ENCODE measurements at places on chromosomes 16 and 17.

DNA sequence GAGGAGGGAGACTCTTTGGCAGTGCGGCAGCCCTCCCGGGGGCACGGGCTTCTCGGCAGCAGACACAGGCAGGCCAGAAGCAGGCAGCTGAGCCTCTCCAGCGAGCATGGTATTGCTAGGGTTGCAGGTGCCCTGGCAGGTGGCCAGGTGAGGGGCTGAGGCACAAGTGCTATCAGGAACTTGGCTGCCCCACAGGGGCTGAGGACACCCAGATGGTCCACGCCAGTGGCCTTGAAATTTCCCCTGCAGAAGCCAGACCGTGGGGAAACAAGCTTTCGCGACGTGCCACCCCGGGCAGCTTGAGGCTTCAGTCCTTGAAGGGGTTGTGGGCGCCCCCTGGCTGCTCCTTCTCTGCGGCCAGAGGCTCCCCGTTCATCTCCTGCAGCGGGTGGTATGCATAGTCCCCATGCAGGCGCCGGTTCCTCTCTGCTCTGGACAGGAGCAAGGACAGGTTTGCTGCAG, 8.5 kb downstream of the NAGPA start:
- no peaks in the 10 kb centered on the region for H3K27me3 ChIP-seq
- no peaks in the 10 kb centered on the region for H3K4me1 ChIP-seq
- no peak overlapping the region for H3K4me3 ChIP-seq
- peak; percentile 46 for DNase-seq
- H3K36me3 ChIP-seq = no peaks in the 10 kb centered on the region

- H3K4me1 ChIP-seq = peaks cover 20% of the 10 kb centered on the region
- H3K4me3 ChIP-seq = no peak overlapping the region
- H3K36me3 ChIP-seq = no peaks in the 10 kb centered on the region
- no peak for DNase-seq
- H3K27ac ChIP-seq = no peak overlapping the region
These were observed 979 bp upstream of the CIBAR2 start for GRCh38 chr16:85113168-85113733.

DNA sequence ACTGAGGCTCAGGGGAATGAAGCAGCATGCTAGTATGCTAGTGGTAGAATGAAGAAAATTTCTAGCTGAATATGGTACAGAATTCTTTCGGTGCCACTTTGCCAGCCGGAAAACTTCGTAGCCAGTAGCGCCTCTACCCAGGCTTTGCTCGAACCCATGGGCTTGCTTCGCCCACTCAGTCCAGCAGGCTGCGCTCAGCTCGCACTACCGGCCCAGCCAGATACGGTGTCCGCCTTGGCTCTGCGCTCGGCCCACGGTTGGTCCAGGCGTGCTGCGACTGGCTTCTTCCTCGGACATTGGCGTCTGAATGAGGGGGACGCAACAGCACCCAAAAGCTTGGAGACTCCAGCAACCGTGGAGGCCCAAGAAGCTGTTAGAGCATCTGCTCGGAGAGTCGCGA, 372.5 kb upstream of the CDH8 start:
- H3K27me3 ChIP-seq = no peaks in the 10 kb centered on the region
- no peak overlapping the region for H3K27ac ChIP-seq
- no peaks in the 10 kb centered on the region for H3K36me3 ChIP-seq
- H3K4me3 ChIP-seq = no peak overlapping the region
- peak; percentile 5 for DNase-seq
- peaks cover 2% of the 10 kb centered on the region for H3K4me1 ChIP-seq

- H3K27ac ChIP-seq = no peak overlapping the region
- no peaks in the 10 kb centered on the region for H3K36me3 ChIP-seq
- DNase-seq = no peak
- H3K4me1 ChIP-seq = peaks cover 37% of the 10 kb centered on the region
These were observed 190.6 kb upstream of the CIBAR2 start for GRCh38 chr16:85302848-85303353.

- no peaks in the 10 kb centered on the region for H3K36me3 ChIP-seq
- H3K27ac ChIP-seq = no peak overlapping the region
- H3K27me3 ChIP-seq = peaks cover 9% of the 10 kb centered on the region
- DNase-seq = no peak
- H3K4me3 ChIP-seq = no peak overlapping the region
- peaks cover 5% of the 10 kb centered on the region for H3K4me1 ChIP-seq
These were observed 25.1 kb upstream of the TMC7 start for GRCh38 chr16:18958621-18959029.

GRCh38 chr16:83409347-83409746, 398.4 kb upstream of the HSBP1 start:
- H3K27me3 ChIP-seq = no peaks in the 10 kb centered on the region
- DNase-seq = no peak
- H3K4me3 ChIP-seq = no peak overlapping the region
- no peaks in the 10 kb centered on the region for H3K36me3 ChIP-seq
- H3K4me1 ChIP-seq = no peaks in the 10 kb centered on the region
- no peak overlapping the region for H3K27ac ChIP-seq

- no peak overlapping the region for H3K27ac ChIP-seq
- no peaks in the 10 kb centered on the region for H3K36me3 ChIP-seq
- no peaks in the 10 kb centered on the region for H3K4me1 ChIP-seq
- H3K27me3 ChIP-seq = peaks cover 7% of the 10 kb centered on the region
These were observed 6.3 kb upstream of the PRKCB start for GRCh38 chr16:23829454-23829853.

DNA sequence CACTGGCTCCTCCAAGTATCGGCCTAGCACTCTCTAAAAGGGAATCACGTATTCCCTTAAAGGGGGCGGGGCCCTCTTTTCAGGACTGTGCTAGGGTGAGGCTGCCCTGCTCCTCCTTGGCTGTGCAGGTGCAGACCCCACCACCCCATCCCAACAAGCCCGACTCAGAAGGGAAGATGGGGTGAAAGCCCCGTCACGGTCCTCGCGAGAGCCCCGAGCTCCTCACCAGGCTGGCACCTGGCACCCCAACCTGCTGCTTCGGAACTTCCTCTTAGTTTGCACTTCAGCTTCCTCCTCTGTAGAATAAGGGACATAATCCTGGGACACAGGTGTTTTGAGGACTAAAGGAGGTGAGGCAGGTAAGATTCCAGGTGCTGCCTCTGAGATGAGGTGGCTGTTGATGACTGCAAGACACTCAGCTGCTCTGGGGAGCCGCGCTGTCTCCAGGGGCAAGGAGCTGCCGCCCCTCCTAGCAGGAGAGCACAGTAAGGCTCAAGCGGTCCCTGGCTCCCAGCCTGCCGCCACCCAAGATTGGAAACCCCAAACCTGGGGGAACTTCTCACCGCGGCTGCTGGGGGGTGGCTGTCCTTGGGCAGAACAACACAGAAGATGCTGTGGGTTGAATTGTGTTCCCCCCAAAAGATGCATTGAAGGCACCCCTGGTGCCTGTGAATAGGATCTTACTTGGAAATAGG, 88.8 kb downstream of the MGAT5B start:
- no peak for DNase-seq
- peaks cover 9% of the 10 kb centered on the region for H3K4me1 ChIP-seq
- no peaks in the 10 kb centered on the region for H3K27me3 ChIP-seq
- H3K27ac ChIP-seq = no peak overlapping the region
- no peaks in the 10 kb centered on the region for H3K36me3 ChIP-seq

DNA sequence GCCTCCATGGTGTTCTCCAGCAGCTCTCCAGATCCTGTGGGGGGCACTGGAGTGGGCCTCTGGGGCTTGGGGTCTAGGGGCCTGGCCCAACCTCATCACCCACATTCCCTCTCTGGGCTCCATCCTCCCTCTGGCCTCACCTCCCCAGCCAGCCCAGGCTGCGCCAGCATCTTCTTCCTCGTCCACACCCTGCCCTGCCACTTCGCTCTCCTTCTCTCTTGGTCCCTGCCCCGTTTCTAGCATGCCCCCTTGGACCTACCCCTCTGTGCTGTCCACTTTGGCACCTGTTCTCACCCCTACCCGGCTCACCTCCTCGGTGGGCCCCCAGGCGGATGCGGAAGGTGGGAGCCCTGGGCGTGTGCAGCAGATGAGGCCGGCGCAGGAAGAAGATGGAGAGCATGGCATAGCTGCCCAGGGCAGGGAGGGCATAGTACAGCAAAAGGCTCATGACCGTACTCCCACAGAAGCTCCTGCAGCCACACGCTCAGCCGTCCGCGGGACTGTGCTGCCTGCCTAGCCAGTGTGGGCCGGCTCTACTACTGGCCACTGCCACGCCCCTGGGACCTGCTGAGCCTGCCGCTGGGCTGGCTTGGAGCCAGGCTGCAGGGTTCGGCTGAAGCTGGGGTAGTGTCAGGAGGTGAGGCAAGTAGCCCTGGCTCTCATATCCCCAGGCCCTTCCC, at the start of gene GDPD3:
GDPD3 (minus strand) TSS at position 507 of the 680 bp plus-strand sequence; CDS start at position 448, 59 bp downstream.
- no peaks in the 10 kb centered on the region for H3K4me1 ChIP-seq
- H3K36me3 ChIP-seq = peaks cover 34% of the 10 kb centered on the region
- peak within 1 kb of the TSS; percentile 31 for H3K27ac ChIP-seq
- H3K4me3 ChIP-seq = peak within 1 kb of the TSS; percentile 47
- no peak for DNase-seq
- H3K27me3 ChIP-seq = no peaks in the 10 kb centered on the region

- H3K27me3 ChIP-seq = no peaks in the 10 kb centered on the region
- H3K36me3 ChIP-seq = no peaks in the 10 kb centered on the region
- no peak overlapping the region for H3K4me3 ChIP-seq
- H3K4me1 ChIP-seq = peaks cover under 1% of the 10 kb centered on the region
These were observed 32.3 kb upstream of the HS3ST3A1 start for GRCh38 chr17:13634021-13634420.

GRCh38 chr17:13306310-13306962, 288.6 kb upstream of the ELAC2 start:
- H3K36me3 ChIP-seq = no peaks in the 10 kb centered on the region
- no peaks in the 10 kb centered on the region for H3K4me1 ChIP-seq
- H3K27me3 ChIP-seq = no peaks in the 10 kb centered on the region

DNA sequence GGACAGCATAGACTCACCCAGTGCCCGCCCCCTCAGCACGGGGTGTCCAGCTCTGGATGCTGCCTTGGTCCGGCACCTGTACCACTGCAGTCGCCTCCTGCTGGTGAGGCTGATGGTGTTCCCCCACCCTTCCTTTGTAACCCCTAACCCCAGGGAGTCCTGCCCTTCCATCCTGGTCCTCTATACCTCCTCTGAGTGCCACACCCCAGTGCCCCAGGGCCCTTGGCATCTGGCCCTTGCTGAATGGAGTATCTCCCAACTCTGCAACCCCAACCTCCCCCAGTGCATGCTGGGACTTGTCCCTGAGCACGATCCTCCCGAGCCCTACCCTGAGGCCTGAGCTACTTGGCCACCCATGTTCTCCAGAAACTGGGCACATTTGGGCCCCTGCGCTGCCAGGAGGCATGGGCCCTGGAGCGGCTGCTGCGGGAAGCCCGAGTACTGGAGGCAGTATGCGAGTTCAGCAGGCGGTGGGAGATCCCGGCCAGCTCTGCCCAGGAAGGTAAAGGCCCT, 15.8 kb downstream of the RIPOR1 start:
- H3K27ac ChIP-seq = no peak overlapping the region
- peaks cover 55% of the 10 kb centered on the region for H3K36me3 ChIP-seq
- H3K4me3 ChIP-seq = no peak overlapping the region
- DNase-seq = no peak
- no peaks in the 10 kb centered on the region for H3K4me1 ChIP-seq
- no peaks in the 10 kb centered on the region for H3K27me3 ChIP-seq

DNA sequence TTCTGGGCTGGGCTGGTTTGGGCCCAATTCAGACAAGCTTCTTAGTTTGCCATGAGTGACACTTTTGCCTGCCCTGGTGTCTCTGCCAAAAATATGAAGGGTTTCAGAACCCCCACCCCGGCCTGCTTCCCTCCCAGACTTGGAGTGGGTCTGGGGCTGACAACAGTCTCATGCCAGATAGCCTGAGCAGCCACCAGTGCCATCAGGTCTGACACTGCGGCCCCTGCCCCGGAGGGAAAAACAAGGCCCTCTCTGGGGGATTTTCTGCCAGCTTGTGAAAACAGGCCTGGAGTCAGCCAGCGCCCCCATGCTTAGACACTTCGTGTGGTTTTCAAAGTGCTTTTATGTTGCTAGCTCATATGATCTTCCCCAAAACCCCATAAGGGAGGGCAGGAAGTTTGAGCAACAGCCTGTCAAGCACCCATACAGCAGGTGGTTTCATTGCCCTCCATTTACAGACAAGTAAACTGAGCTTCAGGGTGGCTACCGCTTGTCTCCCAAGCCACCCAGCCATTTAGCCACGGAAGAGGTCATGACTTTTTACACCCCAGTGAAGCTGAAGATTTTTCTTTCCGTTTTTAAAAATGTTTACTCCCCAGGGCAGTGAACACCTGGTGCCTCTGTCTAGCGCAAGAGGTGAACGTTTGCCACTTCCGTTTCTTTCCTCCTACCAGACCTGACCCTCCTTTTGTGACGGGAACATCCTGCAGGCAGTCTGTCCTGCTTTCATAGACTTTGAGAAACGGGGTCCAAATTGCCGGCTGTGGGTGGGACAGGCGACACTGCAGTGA, 300.6 kb downstream of the SEC14L1 start:
- no peaks in the 10 kb centered on the region for H3K36me3 ChIP-seq
- no peak for DNase-seq
- no peak overlapping the region for H3K27ac ChIP-seq

- no peak for DNase-seq
- H3K4me1 ChIP-seq = no peaks in the 10 kb centered on the region
These were observed 122.0 kb upstream of the AXIN2 start for GRCh38 chr17:65683428-65683827.

- no peak overlapping the region for H3K4me3 ChIP-seq
- no peaks in the 10 kb centered on the region for H3K36me3 ChIP-seq
- H3K27ac ChIP-seq = no peak overlapping the region
- H3K27me3 ChIP-seq = no peaks in the 10 kb centered on the region
These were observed 1616.4 kb downstream of the CDH8 start for GRCh38 chr16:60419859-60420258.

DNA sequence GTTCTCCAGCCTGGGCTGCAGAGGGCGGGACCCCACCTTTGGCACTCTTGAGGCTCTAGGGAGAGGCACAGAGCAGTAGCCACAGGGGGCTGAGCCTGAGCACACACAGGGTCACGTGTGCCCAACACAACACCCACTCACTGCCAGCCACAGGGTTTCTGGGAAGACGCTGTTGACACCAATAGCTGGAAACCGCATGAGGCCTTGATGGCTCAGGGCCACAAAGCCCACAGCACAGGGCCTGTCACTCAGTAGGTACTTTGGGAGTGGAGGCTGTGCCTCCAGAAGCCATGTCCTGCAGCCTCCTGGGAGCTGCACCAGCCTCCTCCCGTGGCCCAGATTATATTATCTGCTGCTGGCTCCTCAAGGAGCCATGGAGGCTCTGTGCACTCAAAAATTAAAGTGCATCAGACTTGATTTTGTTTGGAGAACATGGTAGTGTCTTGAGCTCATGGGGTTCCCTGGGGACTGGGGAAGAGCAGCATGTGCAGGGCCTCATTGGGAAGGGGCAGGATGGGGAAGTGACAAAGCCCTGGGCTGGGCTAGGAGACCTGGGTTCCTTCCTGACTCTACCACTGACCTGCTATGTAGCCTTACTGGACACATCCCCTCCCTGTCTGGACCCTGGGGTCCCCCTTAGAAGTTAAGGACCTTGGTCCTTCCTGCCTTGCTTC, 12.5 kb upstream of the SREBF1 start:
- no peak for DNase-seq
- H3K27ac ChIP-seq = no peak overlapping the region
- H3K36me3 ChIP-seq = no peaks in the 10 kb centered on the region
- peaks cover 41% of the 10 kb centered on the region for H3K4me1 ChIP-seq

GRCh38 chr17:72671016-72671415, 421.5 kb downstream of the SLC39A11 start:
- no peak for DNase-seq
- no peaks in the 10 kb centered on the region for H3K27me3 ChIP-seq
- H3K4me1 ChIP-seq = peaks cover 10% of the 10 kb centered on the region
- no peak overlapping the region for H3K4me3 ChIP-seq
- no peak overlapping the region for H3K27ac ChIP-seq
- no peaks in the 10 kb centered on the region for H3K36me3 ChIP-seq

Data from neuronal stem cell (in vitro differentiated cells).